Activated CD4-positive, alpha-beta T cell treated with anti-CD3 and anti-CD28 coated beads, Interleukin-2, amount 50 U/mL, for 24 hours (primary cell): ENCODE measurements at places on chromosomes 12 and 14.

- DNase-seq = peak; percentile 29
Observed at GRCh38 chr12:22409377-22410164, 75.1 kb upstream of the ST8SIA1 start.

DNA sequence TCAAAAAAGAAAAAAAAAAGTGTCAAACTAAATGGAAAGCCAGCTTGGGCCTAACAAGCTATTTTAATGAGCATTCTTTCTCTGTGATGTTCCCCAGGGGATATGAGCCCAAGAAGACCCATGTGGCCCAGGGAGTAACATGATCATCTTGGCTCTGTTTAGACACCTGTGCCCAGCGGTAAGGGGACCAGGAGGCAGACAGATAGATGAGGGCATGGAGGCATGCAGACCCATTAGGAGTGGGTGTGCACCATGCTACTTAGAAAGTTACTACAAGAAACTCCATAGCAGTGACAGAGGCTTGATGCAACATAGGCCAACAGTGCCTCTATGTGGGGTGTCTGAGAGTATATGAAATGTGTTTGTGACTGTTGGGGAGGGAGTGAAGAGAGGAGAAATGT, 3.1 kb upstream of the CREBL2 start:
- DNase-seq = no peak

DNA sequence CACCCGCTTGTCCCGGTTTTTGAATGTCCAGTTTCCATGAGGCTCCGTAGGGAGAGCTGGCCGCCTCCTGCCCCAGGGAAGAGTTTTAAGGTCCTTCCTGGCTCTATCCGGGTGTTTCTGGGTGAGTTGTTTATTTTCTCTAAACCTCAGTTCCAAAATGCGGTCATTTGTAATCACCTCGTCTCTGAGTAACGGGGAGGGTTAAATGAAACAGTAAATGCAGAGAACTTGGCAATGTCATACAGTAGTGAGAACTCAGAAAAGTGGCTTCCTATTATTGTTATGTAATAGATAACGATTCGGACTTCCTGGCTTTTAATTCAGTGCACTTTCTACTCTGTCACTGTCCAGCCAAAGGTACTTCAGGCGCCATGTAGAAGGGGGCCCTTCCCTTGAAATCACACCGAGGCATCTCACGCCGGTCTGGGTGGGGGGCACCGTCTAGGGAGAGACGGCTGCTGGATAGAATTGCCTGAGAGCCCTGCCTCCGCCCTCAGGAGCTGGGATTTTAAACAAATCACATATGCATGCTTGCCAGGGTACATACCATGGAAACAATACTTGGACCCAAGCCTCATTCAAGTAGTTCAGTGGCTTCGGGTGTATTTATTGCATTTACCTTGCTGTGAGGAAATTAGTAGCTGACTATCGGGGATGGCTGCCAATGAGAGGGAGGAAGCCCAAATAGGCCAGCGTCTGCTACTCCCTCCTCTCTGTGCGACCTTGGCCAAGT, 26.4 kb downstream of the NOS1 start:
- DNase-seq = no peak

- no peak for DNase-seq
Observed at GRCh38 chr12:50222275-50222783, 55.2 kb upstream of the CERS5 start.

DNA sequence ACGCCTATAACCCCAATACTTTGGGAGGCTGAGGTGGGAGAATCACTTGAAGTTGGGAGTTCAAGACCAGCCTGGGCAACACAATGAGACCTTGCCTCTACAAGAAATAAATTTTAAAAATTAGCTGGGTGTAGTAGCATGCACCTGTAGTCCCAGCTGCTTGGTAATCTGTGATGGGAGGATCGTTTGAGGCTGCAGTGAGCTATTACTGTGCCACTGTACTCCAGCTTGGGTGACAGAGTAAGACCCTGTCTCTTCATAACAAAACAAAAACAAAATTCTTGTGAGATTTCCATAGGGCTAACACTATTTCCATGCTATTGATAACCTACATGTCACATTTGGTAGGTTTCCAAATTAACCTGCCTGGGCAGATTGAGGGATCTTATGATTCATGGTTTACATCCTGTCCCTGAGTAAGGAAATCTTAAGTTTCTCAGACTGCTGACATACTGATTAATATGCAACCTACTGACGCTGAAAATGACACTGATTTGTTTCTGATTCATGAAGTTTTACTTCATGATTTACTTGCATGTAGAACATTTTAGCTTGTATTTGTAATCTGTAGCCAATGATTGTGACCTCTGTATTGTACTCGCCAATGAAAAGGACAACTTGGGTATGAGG, 15.9 kb downstream of the ATP6V1D start:
- DNase-seq = no peak

DNA sequence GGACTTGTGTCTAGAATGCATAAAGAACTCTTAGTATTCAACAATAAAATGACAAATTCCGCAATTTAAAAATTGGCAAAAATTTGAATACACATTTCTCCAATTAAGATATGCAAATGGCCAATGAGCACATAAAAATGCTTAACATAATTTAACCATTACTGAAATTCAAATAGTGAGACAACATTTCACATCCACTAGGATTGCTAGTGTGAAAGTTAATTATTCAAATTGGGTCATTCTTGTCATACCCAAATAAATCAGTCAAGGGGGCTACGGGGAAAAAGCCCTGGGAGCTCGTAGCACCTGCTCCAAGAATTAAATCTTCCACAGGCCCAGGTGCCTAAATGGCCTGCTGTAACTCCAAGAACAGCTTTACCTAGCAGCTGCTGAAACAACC, 25.0 kb upstream of the C14orf132 start:
- DNase-seq = no peak

DNA sequence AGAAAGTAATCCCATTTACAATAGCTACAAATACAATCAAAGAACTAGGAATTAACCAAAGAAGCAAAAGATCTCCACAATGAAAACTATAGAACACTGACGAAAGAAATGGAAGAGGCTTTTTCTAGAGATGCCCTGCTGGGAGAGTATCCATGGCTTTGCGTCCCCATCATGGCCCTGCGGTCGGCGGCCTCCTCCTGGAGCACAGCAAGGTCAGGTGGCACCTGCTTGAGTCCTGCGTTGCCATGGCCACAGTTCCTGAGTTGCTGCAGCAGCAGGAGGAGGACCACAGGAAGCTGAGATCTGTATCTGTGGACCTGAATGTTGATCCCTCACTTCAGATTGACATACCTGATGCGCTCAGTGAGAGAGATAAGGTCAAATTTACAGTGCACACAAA, 143.5 kb downstream of the SLC5A8 start:
- DNase-seq = no peak

DNA sequence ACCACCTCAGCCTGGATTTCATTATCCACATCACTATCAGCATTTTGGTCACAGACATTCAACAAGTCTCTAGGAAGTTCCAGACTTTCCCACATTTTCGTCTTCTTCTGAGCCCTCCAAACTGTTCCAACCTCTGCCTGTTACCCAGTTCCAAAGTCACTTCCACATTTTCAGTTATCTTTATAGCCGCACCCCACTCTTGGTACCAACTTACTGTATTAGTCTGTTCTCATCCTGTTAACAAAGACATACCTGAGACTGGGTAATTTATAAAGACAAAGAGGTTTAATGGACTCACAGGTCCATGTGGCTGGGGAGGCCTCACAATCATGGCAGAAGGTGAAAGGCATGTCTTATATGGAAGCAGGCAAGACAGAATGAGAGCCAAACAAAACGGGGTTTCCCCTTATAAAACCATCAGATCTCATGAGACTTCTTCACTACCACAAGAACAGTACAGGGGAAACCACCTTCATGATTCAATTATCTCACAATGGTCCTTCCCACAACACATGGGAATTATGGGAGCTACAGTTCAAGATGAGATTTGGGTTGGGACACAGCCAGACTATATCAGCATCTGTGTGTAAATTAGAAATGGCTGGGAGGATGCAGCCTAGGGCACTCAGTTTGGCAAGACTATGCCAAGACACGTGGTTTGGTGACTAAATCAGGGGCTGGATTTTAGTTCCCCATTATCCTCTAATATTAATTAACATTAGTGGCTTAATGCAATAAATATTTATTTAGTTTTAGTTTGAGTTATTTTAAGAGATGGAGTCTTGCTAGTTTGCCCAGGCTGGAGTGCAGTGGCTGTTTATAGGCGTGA, 16.2 kb upstream of the FUT8 start:
- no peak for DNase-seq

- no peak for DNase-seq
Observed at GRCh38 chr14:91390165-91390778, 27.3 kb downstream of the CCDC88C start.

DNA sequence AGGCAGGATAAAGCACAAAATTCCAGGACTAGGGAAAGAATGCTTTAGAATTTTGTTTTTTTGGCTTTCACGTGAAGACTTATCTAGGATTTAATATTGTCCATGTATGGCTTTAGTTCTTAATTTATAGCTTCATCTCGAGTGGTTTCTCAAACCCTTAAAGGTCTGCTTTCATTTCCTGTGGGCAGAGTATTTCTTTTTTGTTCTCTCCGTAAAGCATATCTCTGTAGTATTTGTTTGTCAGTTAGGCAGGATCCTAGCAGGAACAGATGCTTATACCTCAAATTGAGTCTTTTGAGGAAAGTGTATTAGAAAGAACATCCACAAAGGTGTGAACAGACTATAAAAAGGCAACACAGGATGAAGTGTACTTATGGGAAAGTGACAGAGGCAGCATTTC, 697.1 kb upstream of the SEL1L start:
- no peak for DNase-seq

GRCh38 chr14:44981198-44981597, 19.2 kb downstream of the TOGARAM1 start:
- DNase-seq = no peak

DNA sequence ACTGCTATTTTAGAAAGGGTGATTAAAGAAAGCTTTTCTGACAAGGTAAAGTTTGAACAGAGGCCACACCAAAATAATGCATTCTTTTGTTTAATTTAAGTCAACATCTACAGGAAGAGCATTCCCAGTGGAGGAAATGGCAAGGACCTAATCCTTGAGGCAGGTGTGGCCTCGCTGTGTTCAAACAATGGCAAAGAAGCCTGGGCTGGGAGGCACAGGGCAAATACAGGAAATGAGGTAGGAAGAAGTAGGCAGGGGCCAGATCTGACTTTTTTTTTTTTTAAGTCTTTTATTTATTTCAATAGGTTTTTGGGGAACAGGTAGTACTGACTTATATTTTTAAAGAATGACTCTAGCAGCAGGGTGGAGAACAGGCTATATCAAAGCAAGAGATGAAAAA, 53.5 kb downstream of the ARMH4 start:
- no peak for DNase-seq

DNA sequence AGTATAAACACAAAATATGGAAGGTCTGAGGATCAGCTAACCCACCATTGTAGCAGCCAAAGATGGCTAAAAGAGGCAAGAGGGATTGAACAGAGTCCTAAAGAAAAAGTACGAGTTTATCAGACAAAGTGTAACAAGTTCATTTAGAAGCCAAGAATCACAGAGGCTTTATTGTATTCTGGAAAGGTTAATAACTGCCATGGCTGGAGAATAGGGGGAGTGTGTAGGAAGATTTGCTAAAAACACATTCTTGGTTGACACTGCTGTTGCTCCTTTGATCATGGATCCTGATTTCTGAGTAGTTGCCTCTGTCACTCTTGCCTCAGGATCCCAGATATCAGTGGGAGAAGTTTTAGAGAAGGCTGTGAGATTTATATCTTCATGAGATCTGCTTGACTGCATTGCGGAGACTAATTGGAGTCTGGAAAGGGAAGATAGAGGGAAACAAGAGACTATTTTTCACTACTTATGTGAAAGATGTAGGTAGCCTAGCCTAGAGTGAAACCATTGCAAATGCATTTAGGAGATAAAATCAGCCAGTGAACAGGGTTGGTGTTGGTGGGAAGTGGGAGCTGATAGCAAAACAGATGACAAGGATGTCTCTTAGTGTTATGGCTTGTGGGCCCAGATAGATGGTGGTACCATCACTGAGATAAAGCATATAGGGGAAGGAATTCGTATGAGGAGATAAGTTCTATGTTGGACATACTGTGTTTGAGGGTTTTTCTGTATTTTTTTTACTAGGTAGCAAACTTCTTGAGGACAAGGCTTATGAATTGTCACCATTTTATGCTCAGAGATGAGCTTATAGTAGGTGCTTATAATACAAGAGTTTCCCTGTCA, 402.9 kb upstream of the PDE3A start:
- no peak for DNase-seq

GRCh38 chr12:27968972-27969623, 3.4 kb downstream of the PTHLH start:
- no peak for DNase-seq

DNA sequence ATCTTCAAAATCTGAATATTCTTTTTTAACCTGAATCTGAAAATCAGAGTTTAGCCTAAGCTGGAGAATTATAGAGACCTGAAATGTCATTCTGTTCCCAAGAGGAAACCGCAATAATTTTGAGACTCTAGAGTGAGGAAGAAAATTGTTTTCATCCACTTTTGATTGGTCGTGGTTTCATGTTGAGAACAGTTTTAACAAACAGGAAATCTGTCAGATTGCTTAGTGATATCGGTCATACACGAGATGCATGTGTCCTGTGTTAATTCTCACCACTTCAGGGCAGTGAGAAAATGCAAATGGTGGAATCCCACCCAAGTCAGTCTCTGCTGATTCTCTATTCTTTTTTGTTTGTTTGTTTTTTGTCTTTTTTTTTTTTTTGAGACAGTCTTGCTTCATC, 1498.5 kb upstream of the TMEM132C start:
- no peak for DNase-seq

DNA sequence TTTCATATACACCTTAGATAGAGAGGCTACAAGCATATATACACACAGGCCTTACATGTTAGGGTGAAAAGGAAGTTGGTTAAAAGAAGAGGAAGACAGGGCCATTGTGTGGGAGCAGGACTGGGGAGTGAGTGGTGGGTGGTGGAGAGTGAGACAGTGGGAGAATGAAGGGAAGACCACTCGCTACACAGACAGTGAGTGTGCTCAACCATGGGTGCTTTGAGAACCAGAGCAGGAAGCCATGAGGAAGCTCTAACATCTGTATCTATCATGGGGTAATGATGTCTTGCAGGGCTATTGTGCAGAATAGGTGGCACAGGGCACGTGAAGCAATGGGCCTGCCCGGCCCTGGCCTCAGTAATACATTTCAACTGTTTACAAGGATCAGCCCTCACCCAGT, 11.4 kb upstream of the KRT74 start:
- no peak for DNase-seq

DNA sequence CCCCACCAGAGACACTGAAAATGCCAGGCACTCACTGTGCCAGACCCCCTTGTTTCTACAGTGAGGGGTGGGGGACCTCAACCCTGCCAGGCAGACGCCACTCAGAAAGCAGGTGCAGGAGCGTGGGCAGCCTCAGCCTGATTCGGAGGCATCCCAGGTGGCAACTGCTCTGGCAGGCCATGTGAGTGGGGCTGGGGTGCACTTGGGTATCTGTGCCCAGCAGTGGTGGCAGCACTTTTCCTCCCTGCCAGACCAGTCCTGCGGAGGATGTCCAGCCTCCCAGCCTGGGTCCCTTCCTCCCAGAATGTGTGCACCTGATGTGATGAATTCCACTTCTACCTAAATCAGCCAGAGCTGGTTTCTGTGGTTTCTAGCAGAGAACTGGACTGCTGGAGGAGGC, 13.4 kb upstream of the TTC7B start:
- DNase-seq = no peak
